ENCODE measurements at places on chromosomes 7 and 10.

DNA sequence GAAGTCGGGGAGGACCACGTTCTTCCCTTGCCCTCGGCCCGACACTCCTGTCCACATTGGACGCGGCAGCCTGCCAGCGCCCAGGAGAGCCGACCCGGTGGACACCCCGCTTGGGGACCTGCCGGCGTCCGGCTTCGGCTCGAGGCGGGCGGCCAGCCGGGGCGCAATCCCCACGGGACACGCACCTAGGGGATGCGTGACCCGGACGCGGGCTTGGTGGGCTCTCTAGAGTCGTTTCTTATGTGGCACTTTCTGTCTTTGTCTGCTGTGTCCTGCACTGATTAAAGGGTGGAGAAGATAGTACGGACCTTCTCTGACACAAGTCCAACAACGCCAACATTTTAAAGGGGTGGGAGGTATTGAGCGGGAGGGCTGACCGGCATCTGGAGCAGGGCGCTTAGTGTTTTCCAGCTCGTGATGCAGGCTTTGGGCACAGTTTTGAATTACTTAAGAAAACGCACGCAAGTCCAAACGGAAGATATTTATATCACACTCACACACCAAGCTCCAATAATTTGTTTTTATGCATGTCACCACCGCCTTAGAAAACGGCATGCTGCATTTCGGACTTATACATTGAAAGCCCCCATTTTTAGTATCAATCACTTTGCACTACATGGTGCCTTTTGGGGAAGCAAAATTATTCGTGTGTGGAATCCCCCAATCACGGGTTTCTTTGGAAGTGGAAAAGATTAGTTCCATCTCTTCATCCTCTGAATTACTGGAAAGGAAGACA lies 3.9 kb upstream of the SPAG6 start:
- no peak for DNase-seq

DNA sequence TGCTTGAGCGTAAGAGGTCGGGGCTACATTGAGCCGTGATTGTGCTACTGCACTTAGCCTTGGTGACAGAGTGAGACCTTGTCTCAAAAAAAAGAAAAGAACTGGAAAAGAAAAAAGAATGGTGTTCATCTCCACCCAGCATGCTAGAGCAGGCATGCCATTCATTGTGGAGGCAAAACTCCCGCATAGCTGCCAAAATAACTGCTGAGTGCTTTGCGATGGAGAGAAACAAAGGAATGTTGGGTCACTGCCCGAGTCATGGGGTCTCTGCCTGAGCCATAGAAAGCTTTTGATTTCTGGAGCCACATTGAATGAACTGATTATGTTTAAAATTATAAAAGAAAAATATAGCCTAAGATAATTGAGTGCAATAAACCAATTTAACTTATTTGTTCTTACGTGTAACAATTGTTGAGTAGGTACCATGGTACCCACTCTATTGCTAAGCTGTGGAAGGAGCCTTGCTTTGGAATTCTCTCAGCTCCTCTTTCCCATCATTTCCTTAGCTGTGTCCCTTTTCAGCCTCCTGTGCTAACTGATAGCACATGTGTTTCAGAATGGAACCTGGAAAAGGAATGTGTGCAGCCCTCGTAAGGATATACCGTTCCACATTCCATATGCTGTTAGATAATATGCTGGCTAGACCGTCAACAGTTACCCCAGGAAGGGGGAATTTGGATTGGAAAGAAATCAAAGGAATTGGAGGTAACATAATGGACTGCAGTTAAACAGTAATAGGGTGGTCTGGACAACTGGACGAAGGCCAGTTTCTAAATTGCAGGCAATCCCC lies 99.0 kb downstream of the KIAA1217 start:
- no peak for DNase-seq

DNA sequence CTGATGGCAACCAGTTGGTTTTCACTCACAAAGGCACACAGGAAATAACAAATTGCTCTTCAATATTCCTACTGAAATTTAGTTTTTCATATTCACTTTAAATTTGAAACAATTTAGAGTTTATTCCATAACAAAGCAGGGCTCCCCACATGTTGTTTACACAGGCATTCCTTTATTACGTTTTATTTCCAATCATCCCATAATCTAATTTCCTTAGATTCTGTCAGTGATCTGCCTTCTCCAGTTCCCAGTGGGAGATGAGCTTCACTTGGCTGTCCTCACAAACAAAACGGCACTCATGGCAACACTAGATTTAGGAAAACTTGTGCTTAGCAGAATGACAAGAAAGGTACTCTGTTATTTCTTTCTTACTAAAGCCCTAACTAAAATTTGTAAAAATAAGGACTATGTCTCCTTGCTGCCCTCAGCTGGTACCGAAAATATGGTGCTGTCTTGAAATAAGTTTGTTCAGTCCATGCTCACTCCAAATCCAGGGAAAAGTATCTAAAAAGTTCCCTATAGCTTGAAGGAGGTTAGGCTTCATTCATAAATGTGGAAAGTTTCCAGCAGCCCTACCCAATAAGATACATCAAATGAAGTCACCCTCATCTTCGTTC lies 23.0 kb downstream of the PHYH start:
- no peak for DNase-seq

DNA sequence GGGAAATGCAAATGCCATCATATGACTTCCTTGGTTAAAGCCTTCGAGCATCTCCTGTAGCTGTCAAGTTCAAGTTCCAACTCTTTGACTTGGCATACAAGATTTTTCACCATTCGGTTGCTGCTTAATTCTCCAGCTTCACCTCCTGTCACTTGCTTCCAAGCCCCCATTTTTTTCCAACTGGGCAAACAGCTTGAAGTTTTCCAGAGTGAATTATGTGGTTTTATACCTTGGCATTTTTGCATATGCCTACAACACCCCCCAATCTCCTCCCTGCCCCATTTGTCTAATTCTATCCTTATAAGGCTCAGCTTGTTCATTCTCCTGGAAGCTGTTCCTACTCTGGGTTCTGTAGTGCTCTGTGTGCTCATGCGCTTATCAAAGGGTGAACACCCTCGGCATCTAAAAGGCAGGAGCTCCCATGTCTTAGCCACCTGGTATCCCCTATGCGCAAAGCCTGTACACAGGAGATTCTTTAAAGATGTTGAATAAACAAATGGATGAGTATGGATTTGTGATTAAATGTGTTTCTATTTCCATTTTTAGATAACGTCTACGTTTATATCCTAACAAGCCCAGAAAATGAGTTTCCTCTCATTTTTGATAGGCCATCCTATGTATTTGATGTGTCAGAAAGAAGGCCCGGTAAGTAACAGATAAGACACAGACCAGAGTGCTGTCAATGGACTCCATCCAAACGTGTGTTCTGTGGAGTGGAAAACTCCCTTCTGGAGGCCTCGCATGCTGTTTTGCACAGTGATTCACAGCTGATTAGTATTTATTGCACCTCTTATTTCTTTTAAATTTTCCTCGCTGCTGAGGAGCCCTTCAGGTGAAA lies 52.5 kb downstream of the CDHR3 start:
- DNase-seq = no peak

GRCh38 chr10:22278441-22278782 lies 37.8 kb upstream of the COMMD3 start:
- no peak for DNase-seq
